ENCODE measurements at places on chromosomes 3 and 15. TPM values are rescaled to one million over a fixed set of nuclear protein-coding genes. Genes with fewer than 3 reads are reported as not detected.

DNA sequence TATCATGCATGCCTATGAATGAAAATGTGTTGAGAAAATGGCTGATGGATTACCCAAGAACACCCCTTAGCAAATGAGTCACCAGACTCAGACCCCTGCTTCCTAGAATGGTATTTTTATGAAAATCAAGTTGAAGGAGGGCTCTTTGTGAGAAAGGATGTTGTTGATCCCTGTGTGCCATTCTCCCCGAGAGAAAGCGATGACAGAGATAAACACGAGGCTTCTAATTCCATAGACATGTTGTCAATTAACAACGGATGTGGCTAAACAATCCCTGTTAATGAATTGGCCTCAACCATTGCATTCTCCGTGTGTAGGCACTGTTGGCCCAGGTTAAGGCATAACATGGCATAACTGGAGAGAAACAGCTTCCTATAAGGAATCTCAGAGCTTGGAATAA, 5.8 kb upstream of the OXTR start:
- no peak for DNase-seq

DNA sequence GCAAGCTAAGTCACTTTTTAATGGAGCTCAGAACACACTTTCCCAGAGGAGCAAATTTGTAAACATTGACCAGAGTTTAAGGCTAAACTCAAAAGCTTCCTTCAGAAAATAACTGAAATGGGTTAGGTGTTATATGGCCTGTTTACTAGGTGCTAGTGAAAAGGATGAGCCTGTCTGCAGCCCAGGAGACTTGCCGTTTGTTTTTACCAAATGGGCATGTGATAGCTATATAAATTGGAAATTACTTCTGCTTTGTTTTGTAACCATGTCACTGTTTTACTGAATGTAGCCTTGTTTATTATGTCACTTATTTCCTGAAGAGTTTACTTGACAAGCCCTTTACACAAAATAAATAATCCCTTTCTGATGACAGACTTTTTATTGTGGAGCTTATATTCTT, 109.4 kb upstream of the THSD4 start:
- DNase-seq: no peak

GRCh38 chr3:134149286-134149685, 101.4 kb downstream of the RYK start:
- DNase-seq: peak; percentile 18

- DNase-seq: peak; percentile 34
Measured at GRCh38 chr3:183108001-183108449, 8.7 kb upstream of the MCCC1 start.

GRCh38 chr3:120098710-120099109, 4.5 kb upstream of the GSK3B start:
- DNase-seq: no peak

- peak; percentile 81 for DNase-seq
Measured at GRCh38 chr3:11211531-11212298, 57.4 kb downstream of the HRH1 start.

DNA sequence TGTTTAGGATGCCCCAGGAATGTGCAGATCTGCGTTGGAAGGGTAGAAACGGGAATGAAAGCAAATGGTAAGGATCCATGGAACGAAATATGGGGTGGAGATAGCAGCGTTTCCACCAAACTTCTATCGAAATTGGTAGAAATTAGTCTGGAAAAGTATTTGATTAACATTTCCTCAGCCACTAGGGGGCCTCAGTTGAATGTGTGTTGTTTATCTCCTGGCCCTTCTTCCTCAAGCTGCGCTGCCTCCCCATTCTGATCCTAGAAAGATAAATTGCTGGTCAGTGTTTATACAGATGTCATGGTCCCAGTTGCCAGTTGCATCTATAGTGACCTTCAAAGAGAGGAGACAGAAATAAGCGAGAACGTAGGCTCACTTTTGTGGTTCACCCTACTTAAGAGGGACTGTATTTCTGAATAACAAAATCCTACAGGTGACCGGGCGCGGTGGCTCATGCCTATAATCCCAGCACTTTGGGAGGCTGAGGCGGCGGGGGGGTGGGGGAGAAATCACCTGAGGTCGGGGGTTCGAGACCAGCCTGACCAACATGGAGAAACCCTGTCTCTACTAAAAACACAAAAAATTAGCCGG, 457.1 kb downstream of the SQOR start:
- DNase-seq: peak; percentile 53

- DNase-seq: no peak
Measured at GRCh38 chr3:167554898-167555297, 81.1 kb upstream of the SERPINI2 start.

DNA sequence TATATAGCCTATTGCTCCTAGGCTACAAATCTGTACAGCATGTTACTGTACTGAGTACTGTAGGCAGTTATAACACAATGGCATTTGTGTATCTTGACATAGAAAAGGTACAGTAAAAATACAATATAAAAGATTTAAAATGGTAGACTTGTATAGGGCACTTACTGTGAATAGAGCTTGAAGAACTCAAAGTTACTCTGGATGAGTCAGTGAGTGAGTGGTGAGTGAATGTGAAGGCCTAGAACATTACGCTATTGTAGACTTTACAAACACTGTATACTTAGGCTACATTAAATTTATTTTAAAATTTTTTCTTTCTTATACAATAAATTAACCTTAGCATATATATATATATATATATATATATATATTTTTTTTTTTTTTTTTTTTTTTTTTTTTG, 140.0 kb upstream of the UBE2E1 start:
- DNase-seq: peak; percentile 42

DNA sequence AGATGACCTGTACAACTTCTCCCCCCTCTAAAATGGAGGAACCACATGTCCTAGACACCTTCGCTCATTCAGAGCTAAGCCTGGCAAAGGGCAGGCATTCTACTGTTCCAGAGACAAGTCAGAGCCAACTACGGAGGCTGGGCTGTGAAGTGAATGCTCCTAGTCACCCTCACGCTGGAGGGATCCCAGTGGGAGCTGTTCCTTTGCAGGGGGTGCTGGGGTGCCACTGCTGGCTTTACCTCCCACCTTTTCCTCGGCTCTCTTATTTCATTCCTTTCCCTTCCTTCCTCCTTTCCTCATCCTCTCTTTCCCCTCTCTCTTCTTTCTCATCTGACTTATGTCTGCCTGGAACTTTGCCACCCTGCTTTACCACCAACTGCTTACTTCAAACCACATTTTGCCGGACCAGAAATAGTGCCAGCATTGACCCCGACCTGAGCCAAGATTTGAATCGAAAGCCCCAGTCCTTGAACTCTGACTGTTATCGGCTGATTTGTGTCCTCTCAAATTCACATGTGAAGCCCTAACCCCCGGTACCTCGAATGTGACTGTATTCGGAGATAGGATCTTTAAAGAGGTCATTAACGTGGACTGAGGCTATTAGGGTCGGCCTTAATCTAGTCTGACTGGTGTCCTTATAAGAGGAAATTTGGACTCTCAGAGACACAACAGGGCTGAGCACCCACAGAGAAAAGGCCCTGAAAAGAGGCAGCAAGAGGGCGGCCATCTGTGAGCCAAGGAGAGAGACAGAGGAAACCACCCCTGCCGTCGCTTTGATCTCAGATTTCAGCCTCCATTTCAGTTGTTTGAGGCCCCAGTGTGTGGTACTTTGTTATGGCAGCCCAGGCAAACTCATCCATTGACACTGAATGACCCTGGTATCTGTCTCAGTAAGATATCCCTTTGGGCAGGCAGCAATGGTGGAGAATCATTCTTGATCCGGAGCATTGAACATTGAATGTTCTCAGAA, 31.3 kb upstream of the TBC1D21 start:
- DNase-seq: no peak

- no peak for DNase-seq
Measured at GRCh38 chr3:73422571-73422970, 202.2 kb downstream of the PDZRN3 start.

GRCh38 chr15:96334705-96335410, 4.4 kb downstream of the NR2F2 start:
- no peak for DNase-seq

DNA sequence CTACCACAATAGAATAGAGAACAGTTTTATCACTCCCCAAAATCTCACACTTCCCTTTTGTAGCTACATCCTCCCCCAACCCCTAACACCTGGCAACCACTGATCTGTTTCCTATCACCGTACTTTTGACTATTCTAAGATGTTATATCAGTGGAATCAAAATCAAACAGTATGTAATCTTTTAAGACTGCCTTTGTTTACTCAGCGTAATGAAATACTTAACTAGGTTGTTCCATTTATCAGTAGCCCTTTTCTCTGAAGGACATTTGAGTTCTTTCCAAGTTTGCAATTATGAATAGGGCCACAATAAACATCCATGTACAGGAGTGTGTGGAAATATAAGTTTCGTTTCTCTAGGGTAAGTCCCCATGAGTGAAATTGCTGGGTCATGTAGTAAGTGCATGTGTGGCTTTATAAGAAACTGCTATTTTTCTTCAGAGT, 372.3 kb downstream of the SV2B start:
- no peak for DNase-seq

GRCh38 chr3:192917028-192917403, 640 bp downstream of the MB21D2 start:
- DNase-seq: peak; percentile 83

GRCh38 chr3:27681249-27681748, 40.8 kb downstream of the EOMES start:
- DNase-seq: peak; percentile 78

DNA sequence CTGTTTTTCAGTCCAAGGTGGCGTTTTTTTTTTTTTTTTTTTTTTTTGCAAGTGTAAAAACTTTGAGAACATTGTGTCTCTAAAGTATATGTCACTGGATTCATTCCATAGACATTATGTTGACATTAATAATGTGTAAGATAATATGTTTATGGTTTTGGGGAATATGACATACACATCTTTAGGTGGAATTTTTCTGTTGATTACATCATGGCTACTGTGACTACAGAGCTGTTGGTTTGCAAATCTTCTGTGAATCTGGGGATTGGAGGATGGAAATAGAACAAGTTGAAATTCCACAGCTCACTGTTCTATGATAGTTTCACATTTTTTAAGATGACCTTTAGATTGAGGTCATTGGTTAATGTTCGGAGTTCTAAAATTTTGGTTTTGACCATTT, 24.4 kb upstream of the PLSCR2 start:
- no peak for DNase-seq

The LDHAL6B gene
- not detected for total RNA-seq

The GRIP2 gene
- 6.8 TPM for total RNA-seq

The CFAP91 gene
- 3.3 TPM for total RNA-seq
